ENCODE measurements at places on chromosomes 12 and 14. TPM values are rescaled to one million over a fixed set of nuclear protein-coding genes. Genes with fewer than 3 reads are reported as not detected.

HCAR3 gene
- total RNA-seq, result 1.1 TPM

LTB4R2 gene
- 14.8 TPM for total RNA-seq

GRCh38 chr14:59460378-59460777 lies 4.8 kb downstream of the GPR135 start:
- DNase-seq, result no peak

GRCh38 chr12:7832059-7832696 lies 40.5 kb downstream of the SLC2A14 start:
- DNase-seq, result no peak

- DNase-seq, result no peak
These were observed 9.0 kb upstream of the SIX1 start for GRCh38 chr14:60658211-60658690.

Measured in mesothelial cell of epicardium (in vitro differentiated cells).